NCI-H1930 (cell line): ENCODE measurements at places on chromosomes 3 and 15.

DNA sequence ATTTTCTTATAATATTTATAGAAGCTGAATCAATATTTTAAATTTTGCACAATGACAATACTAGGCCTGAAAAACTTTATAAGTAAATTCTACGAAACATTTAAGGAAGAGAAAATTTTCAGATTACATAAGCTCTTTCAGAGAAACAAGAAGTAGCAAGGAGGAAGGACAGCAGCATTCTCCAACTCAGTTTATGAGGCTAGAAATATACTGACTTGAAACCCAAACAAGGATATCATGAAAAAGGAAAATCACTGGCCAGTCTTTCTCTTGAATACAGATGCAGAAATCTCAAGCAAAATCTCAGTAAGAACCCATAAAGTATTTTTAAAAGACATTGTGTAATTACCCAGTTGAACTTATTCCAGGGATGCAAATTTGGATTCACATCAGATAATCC lies 121.3 kb downstream of the STAC start:
- no peak for DNase-seq

GRCh38 chr3:88444251-88444650 lies 294.5 kb downstream of the C3orf38 start:
- DNase-seq = no peak

GRCh38 chr3:107242579-107242978 lies 134.7 kb upstream of the CCDC54 start:
- no peak for DNase-seq

DNA sequence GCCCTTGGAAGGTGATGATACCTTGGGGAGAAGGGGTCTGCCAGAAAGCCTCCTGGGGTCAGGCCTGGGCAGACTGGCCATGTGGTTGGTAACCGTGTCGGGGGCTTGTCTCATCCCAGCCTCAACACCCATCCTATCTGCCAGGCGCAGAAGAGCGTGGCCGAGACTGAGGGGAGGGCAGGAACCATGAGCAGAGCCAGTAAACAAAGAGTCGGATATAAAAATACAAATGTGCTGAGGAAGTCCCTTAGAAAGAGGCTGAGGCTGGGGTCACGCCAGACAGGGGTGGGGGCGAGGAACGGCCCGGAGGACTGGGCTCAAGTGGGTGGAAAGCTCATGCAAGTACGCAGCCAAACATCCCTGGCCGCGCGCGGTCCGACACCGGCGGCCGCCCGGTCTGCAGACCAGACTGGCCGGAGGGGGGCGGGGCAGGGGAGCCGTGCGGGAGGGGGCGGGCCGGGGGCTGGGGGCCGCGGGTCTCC lies 1.9 kb downstream of the CAMK2N2 start:
- no peak for DNase-seq

DNA sequence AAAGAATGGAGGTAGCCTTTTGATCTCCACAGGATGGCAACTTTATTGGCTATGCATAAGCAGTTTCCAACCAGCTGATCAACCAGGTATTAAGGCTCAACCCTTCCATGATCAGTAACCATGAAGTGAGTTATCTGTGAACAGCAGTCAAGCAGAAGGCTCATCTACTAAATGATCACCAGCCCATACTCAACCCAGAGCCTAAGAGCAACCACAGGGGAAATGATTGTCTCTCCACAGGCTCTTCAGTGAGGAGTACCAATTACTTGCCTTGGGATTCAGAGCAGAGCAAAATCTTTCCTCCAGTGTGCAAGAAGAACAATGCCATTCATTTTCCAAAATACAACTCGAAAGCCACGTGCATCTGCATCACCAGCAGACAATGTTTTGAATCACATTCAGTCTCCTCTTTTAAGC lies 754.8 kb downstream of the ROBO1 start:
- DNase-seq = no peak

- no peak for DNase-seq
Measured at GRCh38 chr15:38040615-38041014, 106.2 kb downstream of the TMCO5A start.

GRCh38 chr15:77030928-77031375 lies 36.0 kb downstream of the PSTPIP1 start:
- no peak for DNase-seq

DNA sequence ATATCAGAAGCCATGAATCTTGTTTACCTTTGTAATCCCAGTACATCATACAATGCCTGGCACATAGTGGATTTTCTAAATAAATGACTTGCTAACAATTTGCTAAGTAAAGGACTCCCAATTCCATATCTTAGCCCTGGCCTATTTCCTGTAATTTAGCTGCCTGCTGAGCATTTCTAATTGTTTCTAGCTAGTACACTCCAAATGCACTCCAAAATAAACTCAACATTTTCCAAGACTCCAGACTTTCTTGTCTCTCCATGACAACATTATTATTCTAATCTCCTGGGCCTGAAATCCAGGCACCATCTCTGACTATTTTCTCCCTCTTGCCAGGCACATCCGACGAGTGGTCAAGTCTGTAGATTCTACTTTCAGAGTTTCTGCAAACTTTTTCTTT lies 773.5 kb downstream of the SQOR start:
- no peak for DNase-seq

- no peak for DNase-seq
Measured at GRCh38 chr3:170766823-170767575, 103.0 kb downstream of the RPL22L1 start.

- no peak for DNase-seq
Measured at GRCh38 chr3:142215106-142215505, 10.3 kb downstream of the GK5 start.

DNA sequence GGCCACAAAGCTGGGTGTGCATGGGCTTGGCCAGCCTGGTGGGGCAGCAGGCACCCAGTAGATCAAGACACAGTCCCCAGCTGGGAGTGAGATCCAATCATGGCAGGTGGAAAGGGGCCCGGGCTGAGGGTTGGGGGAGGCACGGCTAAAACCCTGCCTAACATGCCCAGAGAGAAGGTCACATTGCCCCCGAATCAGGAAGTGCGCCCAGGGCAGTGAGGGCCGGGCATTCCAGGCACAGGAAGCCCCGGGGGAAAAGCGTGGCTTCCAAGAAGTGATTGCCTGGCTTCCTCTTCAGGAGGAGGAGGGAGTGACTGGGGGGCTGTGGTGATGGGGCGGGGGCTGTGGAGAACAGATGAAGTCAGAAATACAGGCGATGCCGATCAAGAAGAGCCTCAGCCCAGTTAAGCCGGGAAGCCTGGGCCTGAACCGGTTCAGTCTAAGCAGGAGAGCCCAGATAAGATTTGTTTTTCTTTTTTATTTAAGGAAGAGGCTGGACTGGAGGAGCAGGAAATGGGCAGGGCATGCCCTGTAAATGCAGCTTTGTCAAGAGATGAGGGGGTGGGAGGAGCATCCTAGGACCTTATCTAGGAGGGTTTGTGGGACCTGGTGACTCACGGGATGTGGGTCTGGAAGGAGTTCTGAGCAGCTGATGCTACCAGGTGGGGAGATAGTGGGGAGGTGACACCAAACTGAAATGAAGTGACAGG lies 83.9 kb downstream of the CHSY1 start:
- DNase-seq = no peak

GRCh38 chr3:178699810-178700209 lies 163.6 kb downstream of the KCNMB2 start:
- no peak for DNase-seq

- no peak for DNase-seq
Measured at GRCh38 chr3:7697548-7697947, 804.1 kb upstream of the LMCD1 start.

DNA sequence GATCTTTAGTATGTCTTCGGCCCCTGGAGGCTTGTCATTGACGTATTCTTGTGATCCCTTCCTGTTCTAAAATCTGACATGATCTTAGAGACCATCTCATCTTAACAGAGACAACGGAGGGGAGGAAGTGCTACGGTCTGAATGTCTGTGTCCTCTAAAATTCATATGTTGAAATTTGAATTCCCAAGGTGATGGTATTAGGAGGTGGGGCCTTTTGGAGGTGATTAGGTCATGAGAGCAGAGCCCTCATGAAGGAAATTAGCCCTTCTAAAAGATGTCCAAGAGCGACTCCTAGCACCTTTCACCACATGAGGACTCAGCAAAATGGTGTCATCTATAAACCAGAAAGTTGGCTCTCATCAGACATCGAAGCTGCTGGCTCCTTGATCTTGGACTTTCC lies 233.2 kb upstream of the CMC1 start:
- no peak for DNase-seq

- DNase-seq = no peak
Measured at GRCh38 chr3:45171283-45171682, 25.1 kb upstream of the CDCP1 start.

DNA sequence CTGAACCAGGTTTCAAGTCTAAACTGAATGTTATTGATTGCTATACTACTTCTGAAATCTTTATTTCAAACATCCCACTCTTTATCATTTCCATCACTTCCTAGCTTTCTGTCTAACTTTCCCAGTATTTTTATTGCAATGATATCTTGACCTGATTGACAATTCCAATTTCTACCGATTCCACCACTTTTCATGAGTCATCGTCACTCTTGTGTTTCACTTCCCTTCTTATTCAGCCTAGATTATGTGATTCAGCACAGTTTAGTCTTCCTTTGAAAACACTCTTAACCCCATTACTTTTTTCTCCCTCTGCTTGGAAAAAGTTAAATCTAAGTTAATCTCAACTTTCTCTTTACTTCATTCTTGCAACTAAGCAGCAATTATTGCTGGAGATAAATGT lies 62.6 kb downstream of the SLC7A14 start:
- DNase-seq = no peak

DNA sequence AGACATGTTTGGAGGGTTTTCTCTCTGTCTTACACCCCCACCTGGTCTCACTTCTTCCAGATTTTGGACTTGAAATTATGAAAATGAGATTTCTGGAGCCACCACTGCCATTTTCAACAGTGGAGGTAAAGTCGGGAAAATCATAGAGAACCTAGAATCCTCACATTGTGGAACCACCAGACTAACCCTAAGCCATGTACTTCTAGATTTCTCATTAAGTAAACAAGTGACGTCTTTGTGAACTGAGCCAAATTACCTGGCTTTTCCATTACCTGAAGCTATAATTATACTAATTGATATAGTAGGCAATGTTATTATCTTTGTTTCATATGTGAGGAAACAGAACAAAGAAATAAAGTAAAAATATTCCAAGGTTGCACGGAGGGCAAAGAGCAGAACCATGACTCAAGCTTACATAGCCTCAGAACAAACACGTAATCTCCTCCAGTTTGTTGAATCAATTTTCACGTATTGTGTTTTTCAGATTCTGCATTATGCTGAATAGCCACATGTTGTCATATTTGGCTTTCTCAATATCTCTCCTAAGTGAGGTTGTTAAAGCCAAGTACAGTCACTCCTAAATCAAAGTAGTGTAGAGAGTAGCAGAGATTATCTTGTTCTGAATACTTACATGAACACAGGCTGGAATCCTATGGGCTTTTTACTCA lies 101.3 kb upstream of the CMC1 start:
- no peak for DNase-seq

DNA sequence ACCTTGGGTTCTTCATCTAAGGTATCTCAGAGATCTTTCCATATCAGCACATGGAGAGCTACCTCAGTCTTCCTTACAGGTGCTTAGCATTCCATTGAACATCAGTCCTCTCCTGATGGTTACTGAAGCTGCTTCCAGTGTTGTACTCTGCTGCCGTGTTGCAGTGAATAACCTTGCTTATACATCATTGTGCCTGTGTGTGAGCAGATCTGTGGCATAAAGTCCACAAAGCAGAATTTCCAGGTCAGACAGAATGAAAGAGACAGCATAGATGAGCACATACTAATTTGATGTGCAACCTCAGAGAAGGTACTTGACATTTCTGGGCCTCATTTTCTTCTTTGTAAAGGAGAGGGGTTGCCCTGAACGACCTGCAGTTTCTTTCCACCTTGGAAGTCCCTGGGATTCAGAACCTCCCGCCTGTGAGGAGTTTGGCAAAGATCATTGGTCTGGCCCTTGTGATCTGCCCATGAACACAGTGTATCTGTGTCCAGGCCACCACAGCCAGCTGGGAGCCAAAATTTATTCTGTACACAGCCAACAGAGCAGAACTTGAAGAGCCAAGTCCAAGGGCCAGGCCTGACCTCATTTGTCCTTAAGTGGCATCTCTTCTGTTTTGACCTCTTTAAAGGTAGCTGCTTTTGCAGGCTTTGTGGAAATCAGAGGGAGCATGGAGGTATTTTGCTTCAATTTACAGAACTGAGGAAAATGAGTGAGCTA lies 57.2 kb upstream of the SLC7A14 start:
- DNase-seq = no peak

DNA sequence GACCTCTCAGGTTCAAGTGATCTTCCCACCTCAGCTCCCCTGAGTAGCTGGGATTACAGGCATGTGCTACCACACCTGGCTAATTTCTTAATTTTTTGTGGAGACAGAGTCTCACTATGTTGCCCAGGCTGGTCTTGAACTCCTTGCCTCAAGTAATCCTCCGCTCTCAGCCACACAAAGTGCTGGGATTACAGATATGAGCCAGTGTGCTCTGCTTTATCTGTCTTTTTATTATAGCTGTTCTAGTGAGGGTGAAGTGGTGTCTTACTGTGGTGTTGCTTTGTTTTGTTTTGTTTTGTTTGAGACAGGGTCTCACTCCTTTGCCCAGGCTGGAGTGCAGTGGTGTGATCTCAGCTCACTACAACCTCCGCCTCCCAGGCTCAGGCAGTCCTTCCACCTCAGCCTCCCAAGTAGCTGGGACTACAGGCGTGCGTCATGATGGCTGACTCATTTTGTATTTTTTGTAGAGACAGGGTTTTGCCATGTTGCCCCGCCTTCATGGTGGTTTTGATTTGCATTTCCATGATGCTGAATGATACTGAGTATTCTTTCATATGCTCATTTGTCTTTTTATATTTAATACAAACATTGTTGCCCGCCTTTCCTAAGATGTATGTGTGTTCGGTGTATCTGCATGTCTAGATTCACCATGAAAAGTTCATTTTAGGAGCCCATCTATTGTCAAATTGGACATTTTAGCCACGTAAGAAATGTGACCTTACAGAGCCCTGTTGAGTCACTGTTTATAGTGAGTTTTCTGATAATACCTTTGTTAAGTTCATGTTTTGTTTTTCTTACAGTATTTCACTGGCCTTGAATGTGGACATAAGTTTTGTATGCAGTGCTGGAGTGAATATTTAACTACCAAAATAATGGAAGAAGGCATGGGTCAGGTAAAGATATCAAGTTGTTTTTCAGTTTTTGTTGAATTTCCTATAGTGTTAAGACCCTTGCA lies 80.6 kb downstream of the ARIH1 start:
- no peak for DNase-seq

DNA sequence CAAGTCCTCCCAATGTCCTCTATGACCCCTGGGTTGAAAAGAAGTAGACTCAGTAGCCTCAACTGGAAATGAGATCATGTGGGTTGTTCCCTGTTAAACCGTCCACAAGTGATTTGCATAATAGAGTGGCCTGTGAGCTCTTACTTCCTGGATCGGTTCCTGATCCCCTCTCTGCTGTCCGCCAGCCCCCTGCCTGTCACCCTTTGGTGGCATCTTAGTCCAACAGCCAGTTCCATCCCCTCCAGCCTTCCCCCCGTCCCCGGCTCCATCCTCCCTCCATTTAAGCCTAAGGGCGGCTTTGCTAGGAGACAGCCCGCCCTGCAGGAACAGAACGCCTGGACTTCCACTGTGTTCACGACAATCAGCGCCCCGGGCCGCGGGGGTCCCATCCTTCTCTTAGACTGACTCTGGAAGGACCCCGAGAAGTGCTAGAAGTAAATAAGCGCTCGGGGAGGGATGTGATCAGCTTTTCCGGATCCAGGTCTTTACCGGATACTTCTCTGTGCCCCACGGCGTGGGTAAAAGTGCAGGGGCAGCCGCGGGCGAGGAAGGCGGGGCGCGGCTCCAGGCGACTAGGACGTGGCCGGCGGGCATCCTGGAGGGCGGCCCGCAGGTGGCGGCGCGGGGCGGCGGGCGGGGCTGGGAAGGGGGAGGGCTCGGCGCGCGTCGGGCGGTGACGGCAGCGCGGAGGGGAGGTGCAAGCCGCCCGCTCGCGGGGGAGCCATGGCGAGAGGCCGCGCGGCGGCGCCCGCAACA lies 51.2 kb upstream of the ULK4 start:
- no peak for DNase-seq
